ENCODE measurements at places on chromosomes 4 and X. TPM values are rescaled to one million over a fixed set of nuclear protein-coding genes. Genes with fewer than 3 reads are reported as not detected.

Gene ARX
- 5.3 TPM for total RNA-seq

Gene HEPH
- total RNA-seq: 168 TPM

DNA sequence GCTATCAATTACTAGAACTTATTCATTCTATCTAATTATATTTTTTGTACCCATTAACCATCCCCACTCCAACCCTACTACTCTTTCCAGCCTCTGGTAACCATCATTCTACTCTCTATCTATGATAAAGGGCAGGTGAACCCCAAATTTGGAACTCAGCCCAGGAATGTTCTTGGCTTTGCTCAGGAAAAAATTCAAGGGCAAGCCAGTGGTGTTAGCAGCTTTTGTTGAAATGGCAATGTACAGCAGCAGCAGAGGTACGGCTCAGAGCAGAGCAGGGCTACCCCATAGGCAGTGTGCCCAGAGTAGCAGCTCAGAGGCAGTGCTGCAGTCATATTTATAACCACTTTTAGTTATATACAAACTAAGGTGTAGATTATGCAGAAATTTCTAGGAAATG is 138.2 kb downstream of the RNF150 start:
- no peak overlapping the region for H3K4me3 ChIP-seq
- no peak overlapping the region for H3K27ac ChIP-seq
- no peaks in the 10 kb centered on the region for H3K4me1 ChIP-seq
- no peaks in the 10 kb centered on the region for H3K36me3 ChIP-seq

DNA sequence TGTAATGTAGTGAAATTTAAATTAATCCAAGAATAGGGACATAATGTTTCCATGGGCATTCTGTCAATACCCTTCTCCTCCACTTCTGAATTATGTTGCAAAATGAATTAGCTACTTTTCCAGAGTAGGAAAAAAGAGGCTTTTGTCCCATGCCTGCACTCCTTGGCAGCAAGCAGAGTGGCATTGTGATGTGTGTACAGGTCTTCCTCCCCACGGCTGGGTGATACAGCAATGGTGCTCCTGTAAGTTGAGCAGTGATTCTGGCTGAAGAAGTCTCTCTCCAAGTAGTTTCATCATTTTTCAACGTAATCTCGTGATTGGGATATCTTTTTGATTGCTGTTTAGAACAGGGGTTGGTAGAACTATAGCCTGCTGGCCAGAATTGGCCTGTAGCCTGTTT is 59.9 kb downstream of the KIT start:
- H3K27me3 ChIP-seq: no peaks in the 10 kb centered on the region
- no peaks in the 10 kb centered on the region for H3K36me3 ChIP-seq
- DNase-seq: no peak
- H3K27ac ChIP-seq: no peak overlapping the region

GRCh38 chr4:118279920-118280432 is 72.8 kb downstream of the PRSS12 start:
- no peaks in the 10 kb centered on the region for H3K27me3 ChIP-seq
- DNase-seq: no peak
- peaks cover 17% of the 10 kb centered on the region for H3K4me1 ChIP-seq
- no peak overlapping the region for H3K27ac ChIP-seq
- H3K4me3 ChIP-seq: peak overlapping the region; percentile 73

DNA sequence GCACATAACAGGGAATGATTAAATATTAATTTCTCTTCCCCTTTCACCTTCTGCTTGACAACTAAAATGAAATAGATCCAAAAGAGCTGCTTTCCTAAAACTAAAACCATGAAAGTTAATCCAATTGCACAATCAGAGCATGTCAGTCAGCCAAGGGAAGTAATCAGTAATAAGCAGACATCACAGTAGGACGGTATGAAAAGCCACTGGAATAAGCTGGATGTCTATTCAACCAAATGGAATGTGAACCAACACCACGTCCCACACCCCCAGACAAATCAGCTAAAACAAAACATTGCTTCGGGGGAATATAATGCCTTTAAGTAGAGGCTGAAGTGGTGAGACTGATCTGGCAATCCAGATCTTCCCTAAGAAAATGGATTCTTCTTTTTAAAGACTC is 859.4 kb upstream of the FTHL17 start:
- H3K4me3 ChIP-seq: no peak overlapping the region
- H3K4me1 ChIP-seq: no peaks in the 10 kb centered on the region
- no peaks in the 10 kb centered on the region for H3K36me3 ChIP-seq
- peak; percentile 6 for DNase-seq
- no peaks in the 10 kb centered on the region for H3K27me3 ChIP-seq
- H3K27ac ChIP-seq: no peak overlapping the region

- H3K27ac ChIP-seq: no peak overlapping the region
- H3K4me1 ChIP-seq: no peaks in the 10 kb centered on the region
- DNase-seq: no peak
- H3K27me3 ChIP-seq: no peaks in the 10 kb centered on the region
These were observed 10.8 kb downstream of the NOX1 start for GRCh38 chrX:100863326-100863864.

DNA sequence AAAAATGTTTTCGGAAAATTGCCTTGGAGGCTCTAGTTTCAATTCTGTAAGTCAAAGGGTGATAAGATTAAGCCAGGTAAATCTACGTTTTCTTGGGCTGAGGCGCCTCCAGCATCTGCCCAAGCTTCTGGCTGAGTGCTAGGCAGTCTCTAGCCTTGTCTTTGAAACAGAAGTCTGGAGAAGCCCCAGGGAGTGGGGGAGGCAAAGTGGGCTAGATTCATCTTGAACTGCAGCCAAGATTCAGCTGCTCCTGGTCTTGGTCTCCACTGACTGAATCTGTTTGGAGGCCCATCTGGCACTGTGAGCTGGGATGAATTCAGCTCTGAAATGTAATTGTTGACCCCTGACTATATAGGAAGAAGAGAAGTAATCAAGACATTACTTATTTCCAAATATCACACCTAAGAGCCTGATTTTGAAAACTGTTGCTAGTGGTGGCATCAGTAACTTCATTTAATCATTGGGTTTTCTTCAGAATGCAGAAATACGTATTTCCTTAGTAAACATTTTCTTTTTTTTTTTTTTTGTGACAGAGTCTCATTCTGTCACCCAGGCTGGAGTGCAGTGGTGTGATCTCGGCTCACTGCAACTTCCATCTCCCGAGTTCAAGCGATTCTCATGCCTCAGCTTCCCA is 187.3 kb upstream of the LEF1 start:
- no peak overlapping the region for H3K27ac ChIP-seq
- no peak overlapping the region for H3K4me3 ChIP-seq
- no peaks in the 10 kb centered on the region for H3K27me3 ChIP-seq
- DNase-seq: no peak

DNA sequence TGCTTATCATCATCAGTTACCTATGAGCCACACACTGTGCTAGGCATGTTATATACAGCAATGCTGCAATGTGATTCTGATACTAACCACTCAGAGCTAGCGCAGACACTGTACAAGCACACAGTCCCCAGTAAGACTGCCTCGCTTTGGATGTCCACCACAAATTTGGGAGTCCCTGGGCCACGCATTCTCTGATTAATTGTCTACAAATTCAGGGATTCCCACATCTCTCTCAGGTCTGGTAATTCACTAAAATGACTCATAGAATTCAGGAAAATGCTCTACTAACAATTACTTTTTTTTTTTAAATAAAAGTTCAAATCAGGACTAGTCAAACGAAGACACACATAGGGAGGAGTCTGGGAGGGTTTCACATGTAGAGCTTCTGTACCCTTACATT is 652.1 kb upstream of the AADAT start:
- DNase-seq: no peak
- H3K36me3 ChIP-seq: no peaks in the 10 kb centered on the region
- H3K27me3 ChIP-seq: no peaks in the 10 kb centered on the region
- no peak overlapping the region for H3K4me3 ChIP-seq
- no peaks in the 10 kb centered on the region for H3K4me1 ChIP-seq

DNA sequence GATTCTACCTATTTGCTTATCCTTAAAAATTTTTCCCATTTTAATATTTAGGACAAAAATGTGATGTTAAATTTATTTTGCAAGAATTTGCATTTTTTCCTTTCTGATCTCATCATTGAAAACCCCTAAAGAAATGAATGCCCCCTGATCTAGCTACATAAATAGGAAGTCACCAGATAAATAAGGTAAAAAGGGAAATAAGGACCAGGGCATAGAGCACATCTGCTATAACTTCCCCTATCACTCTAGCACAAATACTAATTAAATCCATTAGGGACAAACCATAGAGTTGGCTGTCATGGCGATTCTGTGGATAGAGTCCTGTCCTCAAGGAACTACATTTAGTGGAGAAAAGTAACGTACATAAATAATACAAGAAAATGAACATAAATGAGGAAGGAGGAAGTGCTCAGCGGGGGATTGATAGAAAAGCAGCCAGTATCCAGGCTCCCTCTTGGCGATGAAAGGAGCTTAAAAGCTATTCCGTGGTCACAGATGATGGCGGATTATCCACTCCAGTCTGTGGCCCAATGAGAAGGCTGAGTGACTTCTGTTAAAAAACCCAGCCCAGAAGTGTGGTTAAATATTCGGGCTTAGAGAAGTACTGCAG is 76.9 kb upstream of the RPL34 start:
- no peaks in the 10 kb centered on the region for H3K4me1 ChIP-seq
- H3K4me3 ChIP-seq: no peak overlapping the region
- no peaks in the 10 kb centered on the region for H3K27me3 ChIP-seq
- DNase-seq: no peak
- no peak overlapping the region for H3K27ac ChIP-seq

GRCh38 chr4:44965435-44966095 is 239.2 kb upstream of the GNPDA2 start:
- no peaks in the 10 kb centered on the region for H3K4me1 ChIP-seq
- H3K27me3 ChIP-seq: no peaks in the 10 kb centered on the region
- H3K36me3 ChIP-seq: no peaks in the 10 kb centered on the region
- no peak for DNase-seq

All from neural progenitor cell (in vitro differentiated cells).